ENCODE measurements at places on chromosomes 2 and 18.

DNA sequence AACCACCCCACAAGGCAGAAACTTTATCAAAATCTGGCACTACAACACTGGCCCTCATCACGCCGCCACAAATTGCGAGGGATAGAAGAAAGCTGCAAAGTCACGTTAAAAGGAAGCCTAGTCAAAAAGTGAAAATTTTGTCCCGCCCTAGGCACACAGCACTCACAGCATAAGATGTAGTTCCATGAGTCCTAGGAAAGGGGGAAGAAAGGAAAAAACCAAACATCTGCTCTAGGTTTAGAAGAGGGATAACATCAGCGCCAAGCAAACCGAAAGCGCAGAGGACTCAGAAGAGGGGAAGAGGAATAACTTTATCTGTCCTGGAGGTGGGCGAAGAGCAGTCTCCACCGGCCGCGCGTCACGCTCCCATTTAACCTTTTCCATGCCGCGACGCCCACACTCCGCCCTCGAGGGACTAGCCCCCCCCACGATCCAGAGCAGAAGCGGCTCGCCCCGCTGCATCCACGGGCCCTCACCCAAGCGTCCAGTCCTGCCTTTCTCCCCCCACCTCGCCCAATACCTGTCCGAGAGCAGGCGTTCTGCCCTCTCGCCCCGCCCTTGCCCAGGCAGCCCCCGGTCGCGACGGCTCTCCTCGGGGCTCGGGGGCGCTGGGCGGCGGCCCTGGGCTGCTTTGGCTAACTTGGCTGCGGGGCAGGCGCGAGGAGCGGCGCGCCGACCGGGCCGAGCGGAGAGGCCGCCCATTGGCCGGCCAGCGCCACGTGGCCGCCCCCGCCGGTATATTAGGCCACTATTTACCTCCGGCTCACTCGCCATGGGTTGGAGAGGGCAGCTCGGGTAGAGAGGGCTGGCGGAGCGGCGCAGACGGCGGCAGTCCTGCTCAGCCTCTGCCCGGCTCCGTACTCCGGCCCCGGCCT is at the start of gene HOXD1:
Gene HOXD1 (plus strand): TSS at position 770 of the 875 bp plus-strand sequence. CDS start 134 bp downstream, outside the sequence.
- peak; percentile 80 for DNase-seq

GRCh38 chr2:20381457-20381856 is 30.8 kb upstream of the PUM2 start:
- DNase-seq: peak; percentile 88

GRCh38 chr18:78865056-78865598 is 114.5 kb upstream of the SALL3 start:
- no peak for DNase-seq

DNA sequence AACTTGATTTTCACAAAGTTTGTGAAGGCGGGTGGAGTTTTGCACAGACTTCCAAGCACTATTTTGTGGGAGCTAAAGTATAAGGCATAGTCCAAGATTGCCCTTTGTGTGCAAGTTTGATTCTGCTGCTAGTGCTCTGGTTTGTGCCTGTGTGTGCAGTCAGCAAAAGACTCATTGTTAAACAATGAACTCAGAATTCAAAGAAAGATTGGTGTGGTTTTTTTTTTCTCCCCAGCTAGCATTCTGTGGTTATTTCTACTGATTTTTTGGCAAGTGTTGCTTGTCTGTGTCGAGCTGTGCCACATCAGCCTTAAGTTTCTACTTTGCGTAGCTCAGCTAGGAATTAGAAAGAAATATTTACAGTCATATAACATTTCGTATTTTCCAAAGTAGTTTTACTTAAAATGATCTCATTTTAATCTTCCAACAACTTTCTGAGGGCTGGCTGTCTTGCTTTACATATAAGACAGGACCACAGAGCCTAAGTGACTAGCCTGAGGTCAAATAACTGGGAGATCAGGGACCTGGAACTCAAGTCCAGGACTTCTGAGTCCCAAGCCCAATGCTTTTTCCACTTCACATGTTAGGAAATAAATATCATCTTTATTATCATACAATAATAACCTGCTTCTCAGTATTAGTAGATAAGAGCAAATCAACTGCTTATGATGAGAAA is 69.8 kb downstream of the BABAM2 start:
- DNase-seq: peak; percentile 33

GRCh38 chr18:41126541-41127235 is 828.3 kb upstream of the PIK3C3 start:
- DNase-seq: no peak

GRCh38 chr2:10161961-10162441 is 39.5 kb downstream of the RRM2 start:
- no peak for DNase-seq

GRCh38 chr2:155733091-155733853 is 599.2 kb downstream of the NR4A2 start:
- peak; percentile 93 for DNase-seq

DNA sequence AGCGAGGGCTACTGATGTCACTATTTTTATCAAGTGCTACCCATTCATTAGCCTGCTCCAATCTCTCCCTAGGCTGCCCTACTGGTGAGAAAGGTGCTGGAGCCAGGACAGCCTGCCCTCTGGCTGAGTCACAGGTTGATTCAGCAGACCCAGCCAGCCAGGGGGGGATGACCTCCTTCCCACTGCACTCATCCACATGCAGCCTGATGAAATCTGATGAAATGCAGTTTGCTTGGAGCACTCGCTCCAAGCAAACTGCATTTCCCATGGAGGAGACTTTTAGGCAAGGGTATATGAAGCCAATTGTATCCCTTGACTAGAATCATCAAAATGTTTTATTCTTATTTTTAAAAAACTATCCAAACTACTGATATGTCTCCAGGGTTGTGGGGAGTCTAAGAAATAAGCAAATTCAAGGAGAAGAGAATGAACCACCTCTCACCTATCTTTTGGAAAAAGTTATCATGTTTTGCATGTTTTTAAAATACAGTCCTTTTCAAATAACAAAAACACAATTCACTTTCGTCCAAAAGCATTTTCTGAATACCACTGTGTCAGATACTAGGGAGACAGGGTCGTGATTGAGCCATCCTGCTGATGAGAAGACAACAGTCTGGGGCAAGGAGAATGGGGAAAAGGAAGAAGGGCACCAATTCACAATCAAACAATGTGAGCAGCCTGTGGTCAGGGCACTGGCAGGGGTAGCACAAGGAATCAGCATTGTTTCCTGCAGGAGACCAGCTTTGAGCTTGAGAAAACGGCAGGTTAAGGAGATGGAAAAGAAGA is 128.3 kb downstream of the AFF3 start:
- DNase-seq: no peak

DNA sequence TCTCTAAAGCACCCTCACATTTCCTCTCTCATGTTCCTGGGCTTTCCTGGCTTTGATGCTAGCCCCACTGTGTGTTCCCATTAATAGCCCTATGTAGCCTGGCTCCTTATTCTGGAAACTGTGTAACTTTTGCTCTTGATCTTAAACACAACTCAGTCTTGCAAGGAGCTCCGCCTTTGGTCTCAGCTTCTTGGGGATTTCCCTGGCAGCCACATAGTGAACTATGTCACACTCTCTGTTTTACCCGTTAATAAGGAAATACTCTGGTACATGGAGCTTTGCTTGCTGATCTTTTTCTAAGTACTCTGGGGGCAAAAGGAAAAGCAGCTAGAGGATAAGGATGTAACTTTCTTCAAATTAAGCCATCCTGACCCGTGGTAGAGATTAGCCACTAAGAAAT is 259.3 kb downstream of the NEDD4L start:
- DNase-seq: no peak

GRCh38 chr18:43661570-43661969 is 384.3 kb upstream of the SYT4 start:
- DNase-seq: no peak

- DNase-seq: no peak
Observed at GRCh38 chr2:7083580-7084509, 166.6 kb downstream of the RNF144A start.

GRCh38 chr18:395456-396250 is 104.8 kb downstream of the COLEC12 start:
- DNase-seq: no peak

DNA sequence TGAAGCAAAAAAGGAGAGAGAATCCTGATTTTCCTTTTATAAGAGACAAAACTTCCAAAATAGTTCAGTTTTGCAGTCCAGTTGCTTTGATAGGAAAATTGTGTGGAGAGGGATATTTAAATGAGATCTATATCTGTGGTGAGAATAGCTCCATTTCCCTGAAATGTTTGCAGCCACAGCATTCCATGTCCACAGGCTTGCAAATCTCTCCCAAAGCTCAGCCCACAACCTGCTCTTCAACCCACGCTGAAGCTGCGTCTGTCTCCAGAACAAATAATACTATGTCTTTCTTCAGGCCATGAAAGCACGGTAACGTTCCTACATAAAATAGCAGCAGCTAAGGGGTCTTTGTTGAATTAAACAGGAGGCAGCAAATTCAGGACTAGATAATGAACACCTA is 31.8 kb downstream of the TMEM17 start:
- DNase-seq: no peak

GRCh38 chr2:479490-480176 is 191.7 kb upstream of the ALKAL2 start:
- DNase-seq: no peak

GRCh38 chr2:57758686-57759085 is 287.9 kb upstream of the VRK2 start:
- DNase-seq: no peak

GRCh38 chr18:36602071-36602470 is 226.7 kb downstream of the TPGS2 start:
- DNase-seq: no peak

Measured in globus pallidus (tissue), 1 donor.